ENCODE measurements at places on chromosomes 2 and 18.

- DNase-seq = no peak
These were observed 56.2 kb upstream of the RMDN2 start for GRCh38 chr2:37868866-37869265.

DNA sequence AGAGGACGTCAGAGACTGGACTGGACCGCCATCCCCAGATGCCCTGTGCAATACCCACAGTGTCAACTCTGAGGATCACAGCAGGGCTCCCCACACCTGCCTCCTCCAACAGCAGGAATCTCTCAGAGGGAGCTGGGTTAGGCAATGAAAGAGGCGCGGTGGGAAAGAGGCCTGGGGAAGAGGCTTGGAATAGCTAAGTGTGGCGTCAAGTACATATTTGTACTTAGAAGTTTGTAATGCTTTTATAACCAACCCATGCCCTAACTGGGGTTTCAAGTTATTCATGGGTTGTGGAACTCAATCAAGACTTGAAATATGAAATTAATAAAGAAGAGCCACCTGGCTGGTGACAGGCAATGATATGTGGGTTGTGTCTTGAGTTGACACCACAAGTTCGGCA, 28.7 kb downstream of the CYP26B1 start:
- DNase-seq = no peak

GRCh38 chr2:157819761-157820160, 56.4 kb downstream of the ACVR1 start:
- DNase-seq = no peak

DNA sequence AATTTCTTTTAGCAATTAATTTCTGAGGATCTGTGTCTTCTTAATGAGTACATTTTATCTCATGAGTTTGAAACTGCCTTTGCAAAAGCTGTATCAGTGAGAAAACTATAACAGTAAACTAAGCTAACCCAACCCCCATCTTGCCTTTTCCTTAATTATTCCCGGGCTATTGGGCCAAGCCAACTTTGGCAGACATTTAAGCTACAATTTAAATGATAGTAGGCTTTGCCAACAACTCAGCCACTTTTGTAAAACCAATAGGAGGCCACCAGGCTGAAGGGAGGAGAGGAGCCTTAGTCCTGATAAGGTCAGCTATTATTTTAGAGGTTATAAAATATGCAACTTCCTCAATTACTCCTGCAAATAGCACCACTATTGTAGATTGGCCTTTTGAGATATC, 218.0 kb upstream of the KCNJ3 start:
- no peak for DNase-seq

DNA sequence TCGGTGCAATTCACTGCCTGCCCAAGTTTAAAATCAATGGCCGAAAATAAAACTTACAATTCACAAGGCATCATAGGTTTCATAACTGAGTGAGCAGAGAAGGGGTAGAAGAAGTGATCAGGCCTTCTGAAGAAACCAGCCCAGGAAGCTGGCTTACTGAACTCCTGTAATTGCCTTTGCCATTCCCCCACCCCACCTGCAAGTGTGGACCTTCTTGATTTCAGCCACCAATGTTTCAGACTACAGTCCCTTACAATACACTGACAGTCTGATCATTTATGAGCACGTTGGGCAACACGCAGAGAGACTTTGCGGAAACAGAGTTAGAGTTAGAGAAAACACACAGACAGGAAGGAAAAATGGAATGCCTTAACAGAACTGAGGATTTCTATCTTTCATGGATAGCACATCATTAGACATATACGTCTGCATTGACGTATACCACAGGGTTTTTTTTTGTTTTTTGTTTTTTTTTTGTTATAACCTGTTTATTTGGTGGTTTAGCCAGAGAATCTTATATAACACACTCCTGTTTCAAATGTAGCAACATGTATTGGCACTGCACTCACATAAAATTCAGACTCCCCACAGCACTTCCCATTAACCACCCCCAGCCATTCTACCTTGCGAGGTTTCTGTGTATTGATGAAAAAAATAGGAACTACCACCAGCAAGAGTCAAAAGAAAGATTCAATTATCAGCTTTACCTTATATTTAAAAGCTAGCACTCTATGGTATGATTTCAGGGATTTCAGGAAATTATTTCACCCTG, 126.4 kb downstream of the CACNB4 start:
- no peak for DNase-seq

DNA sequence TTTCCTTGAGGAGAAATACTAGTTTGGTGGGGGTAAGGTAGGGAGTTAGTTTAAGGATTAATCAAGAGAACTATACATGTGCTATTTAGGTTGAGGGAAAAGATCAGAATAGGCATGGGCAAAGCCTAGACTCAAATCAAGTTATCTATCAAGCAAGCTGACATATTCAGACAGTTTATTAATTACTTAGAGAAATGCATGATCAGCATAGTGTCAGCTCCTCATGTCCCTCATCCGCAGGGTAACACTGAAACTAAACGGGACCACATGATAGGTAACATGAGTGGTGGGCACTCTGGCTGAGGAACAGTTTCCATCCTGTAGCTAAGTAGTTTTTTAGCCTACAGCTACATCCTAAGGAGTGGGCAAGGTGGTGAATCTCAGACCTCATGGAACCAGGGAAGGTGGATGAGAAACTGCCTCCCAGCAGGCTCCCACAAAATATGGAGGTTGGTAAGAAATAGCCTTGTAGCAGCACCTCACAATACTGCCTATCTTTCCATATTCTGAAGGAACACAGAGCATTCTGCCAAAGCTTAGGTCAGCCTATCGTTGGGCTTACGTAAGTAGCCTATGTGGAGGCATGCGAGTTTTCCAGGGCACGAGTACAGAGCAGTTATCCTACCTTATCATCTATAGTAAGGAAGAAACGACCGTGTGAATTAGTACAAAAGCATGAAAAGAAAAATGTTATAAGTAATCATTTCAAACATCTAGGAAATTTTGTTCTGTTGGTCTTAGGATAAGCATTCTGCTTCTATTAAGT, 18.4 kb downstream of the ZC3H6 start:
- no peak for DNase-seq
